ENCODE measurements at places on chromosomes 13 and 19.

- DNase-seq = no peak
These were observed 16.2 kb downstream of the PLPP2 start for GRCh38 chr19:275000-275399.

GRCh38 chr13:27868641-27869435, 51.0 kb upstream of the PDX1 start:
- DNase-seq = peak; percentile 2

- no peak for DNase-seq
These were observed 24.8 kb downstream of the WBP4 start for GRCh38 chr13:41085961-41086585.

DNA sequence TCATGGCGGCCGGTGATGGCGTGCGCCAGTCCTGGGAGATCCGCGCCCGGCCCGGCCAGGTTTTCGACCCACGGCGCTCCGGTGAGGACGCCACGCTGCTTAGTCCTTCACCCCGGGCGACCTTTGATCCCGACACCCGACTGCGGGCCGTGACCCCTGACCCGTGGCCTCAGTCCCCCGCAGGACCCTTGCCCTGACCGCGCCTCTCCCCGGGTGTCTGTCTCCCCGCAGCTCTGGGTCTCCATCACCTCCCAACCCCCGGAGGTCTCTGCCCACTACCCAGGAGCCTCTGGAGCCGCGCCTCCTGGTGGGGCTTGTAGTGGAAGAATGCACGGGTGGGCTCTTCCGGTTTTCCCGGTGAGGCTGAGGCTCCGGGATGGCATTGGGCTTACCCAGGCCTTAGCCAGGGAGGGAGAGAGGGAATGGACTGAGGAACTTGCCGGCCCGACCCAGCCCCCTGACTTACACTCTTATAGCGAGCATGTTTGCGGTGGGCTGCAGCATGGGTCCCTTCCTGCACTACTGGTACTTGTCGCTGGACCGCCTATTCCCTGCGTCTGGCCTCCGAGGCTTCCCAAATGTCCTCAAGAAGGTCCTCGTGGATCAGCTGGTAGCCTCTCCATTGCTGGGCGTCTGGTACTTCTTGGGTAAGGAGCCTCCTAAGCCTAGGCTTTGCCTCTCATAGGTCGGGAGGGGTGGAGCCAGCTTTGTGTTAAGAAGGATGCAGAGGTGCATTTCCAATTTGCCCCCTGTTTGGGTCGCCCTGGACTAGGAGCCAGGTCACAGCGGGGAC, 566 bp downstream of the MPV17L2 start:
- DNase-seq = peak; percentile 54

DNA sequence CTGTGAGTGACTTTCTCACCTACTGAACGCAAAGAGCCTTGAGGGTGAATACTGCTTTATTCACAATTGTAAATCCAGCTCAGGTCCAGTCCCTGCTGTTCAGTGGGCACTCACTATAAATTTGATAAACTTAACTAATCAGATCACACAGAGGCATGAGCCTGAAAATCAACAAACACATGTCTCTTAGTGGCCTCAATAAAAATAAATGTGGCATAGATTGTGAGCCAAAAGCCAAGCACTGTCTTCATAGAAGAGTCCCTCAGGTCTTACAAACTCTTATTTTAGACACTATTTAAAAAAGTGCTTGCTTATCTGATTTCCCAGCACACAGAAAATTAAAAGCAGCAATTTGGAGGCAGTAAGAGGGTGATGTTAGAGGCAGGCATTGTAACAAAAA, 957.7 kb downstream of the SLITRK5 start:
- DNase-seq = no peak

DNA sequence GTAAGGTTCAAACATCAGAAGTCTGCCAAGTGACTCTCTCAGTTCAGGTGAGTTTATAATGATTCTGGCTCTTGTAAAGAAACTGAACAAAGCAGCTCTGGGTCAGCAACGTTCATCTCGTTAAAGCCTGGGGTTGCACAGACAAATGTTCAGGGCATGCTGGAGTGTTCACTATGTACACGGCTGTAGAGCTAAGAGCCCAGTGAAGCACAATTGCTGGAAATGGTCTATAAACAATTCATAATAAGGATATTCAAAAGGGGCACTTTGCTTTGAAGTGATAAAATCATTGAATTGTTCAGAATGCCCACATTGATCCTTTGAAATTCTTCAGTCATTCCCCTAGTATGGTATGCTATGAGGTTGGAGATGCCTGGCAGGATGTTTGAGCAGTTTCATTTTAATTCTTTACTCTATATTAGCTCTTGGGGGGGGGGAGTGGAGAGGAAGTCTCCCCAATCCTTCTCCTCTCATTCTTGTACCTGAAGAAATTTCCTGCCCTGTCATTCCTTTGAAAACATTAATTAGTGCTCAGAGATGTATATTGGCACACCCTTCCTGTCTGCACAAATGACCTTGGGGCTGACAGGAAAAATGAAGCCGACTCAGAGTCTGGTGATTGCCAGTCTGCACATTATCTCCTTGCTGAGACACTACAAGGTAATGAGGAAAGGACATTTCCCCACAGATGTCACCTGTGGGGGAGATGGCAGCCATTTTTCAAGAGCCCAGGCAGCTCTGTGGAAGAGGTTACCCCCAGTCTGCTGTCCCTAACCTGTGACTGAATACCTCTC, 145.5 kb downstream of the DLEU7 start:
- peak; percentile 84 for DNase-seq

- no peak for DNase-seq
These were observed 45.1 kb downstream of the OLFM4 start for GRCh38 chr13:53073711-53074110.

DNA sequence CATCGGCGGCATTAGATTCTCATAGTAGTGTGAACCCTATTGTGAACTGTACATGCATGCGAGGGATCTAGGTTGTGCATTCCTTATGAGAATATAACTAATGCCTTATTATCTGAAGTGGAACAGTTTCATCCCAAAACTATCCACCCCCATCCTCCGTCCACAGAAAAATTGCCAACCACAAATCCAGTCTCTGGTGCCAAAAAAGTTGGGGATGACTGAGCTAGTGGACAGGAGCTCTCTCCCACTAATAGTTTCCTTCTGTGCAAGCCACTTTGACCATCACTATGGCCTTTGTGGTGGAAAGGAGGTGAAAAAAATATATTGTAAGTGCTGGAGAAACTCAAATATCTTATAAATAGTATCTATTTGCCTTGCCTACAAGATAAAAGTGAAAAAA, 857.8 kb downstream of the DIAPH3 start:
- DNase-seq = no peak

GRCh38 chr13:80921541-80921940, 580.6 kb upstream of the SPRY2 start:
- no peak for DNase-seq

- no peak for DNase-seq
These were observed 172.1 kb downstream of the USP12 start for GRCh38 chr13:26999499-26999898.

DNA sequence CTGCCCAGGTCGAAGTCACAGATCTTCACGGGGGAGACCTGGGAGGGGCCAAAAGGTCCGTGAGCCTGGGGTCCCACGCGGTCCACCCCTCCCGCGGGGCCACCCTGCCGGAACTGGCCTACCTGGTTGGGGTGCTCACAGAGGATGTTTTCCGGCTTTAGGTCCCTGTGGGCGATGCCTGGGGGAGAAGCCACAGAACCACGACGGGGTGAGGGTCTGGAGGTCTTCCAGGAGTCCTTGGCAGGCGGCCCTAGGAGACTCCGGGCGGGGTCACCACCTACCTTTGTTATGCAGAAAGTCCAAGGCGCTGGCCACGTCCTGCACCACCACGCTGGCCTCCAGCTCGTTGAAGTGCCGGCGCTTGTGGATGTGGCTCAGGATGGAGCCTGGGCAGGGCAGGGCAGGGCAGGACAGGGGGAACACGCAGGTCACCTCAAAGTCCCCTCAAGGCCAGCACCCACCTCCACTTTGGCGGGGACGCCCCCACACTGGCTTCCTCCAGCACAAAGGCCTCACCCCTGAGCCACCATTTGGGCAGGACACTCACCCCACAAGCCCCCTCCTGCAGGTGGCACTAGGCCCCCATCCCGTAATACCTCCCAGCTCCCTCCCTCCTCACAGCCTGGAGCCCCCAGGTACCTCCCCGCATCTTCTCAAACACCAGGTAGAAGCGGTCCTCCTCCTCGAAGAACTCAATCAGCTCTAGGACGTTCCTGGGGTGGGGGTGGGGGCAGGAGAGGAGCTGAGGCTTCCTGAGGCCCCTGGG, 8.4 kb downstream of the MKNK2 start:
- no peak for DNase-seq

- no peak for DNase-seq
These were observed 18.9 kb downstream of the ESD start for GRCh38 chr13:46778095-46778494.

DNA sequence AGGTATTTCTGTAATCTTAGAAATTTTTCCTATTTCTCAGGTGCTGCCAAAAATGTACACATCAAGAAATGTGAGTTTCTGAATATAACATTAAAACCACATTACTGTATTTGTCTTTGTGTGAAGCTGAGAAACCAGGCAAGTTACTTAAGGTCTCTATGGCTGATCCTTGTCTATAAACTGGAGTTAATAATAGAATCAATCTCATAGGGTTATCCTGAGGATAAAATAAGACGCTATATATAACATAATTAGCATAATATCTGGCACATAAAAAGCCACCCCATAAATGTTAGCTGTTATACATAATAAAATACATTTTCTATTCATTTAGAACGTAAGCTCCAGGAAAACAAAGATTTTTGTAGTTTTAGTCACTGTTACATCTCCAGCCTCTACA, 6.1 kb downstream of the RNF6 start:
- DNase-seq = no peak

DNA sequence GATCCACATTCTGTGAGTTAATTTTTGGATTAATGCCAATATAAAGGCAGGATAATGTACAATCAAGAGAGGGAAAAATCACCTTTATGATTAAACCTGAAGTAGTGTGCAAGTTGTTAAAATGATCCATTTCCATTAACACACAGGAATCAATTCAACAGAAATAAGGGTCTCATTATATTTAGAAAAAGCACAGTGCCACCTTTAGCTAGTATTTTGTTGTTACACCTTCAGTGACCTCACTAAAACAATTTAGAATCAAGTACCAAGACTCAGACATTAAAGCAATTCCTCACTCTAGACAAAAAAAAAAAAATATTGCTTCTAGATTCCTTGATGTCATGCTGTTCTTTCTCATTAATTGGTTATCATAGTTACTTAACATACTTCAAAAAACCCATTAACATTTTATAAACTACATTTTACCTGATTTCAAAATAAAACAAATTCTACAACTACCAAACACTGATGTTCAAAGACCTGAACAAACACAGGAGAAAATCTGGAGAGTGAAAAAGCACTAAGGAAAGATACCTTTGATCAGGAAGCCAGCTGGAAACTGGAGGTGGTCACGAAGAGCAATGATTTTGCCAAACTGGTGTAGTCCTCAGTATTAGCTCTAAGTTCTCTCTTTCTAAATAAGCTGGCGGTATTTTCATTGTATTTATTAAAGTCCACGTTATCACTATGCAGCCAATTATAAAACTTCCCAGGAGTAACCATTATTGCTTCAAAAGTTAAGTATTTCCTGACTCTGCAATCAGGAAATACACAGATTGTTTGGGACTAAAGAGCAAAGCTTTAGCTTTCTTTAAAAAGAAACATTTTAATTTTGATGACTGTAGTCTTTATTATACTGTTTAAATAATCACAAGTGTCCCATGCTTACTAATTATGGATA, 115.3 kb downstream of the TBC1D4 start:
- DNase-seq = no peak

DNA sequence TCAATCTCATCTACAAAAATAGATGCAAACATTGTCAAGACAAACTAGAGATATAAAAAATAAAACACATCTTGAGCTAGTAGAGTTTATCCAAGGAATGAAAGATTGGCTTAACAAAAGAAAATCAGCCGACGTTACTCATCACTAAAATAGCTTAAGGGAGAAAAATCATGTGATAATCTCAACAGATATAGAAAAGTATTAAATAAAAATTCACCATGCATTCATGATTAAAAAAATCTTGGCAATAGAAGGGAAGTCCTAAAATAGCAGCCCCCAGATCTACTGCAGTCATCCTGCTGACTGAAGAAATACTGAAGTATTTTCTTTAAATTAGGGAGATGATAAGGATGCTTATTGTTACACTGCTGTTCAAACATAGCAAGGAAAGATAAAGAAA, 12.6 kb upstream of the DCLK1 start:
- no peak for DNase-seq

Data from NCI-H69 (cell line).